ENCODE measurements at places on chromosomes 2 and 18.

DNA sequence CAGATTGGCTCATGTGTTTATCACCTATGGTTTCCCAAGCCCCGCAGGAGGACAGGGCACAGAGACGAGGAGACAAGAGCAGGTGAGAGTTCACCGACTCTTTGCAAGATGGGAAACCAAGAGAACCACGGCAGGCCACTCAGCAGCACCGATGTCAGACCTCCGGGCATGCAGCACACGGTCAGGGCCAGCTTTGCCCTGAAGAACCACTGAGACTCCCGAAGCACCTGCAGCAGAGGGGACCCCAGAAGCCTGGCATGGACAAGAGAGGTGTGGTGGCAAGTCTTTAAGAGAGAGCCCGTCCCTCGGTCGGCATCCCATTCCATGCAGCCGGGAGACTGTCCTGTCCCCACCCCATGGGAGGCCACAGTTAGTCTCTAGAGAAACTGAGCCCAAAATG lies 36.6 kb upstream of the TAF1B start:
- no peak for DNase-seq

GRCh38 chr2:108937367-108938017 lies 51.5 kb downstream of the EDAR start:
- no peak for DNase-seq

- DNase-seq: no peak
Observed at GRCh38 chr2:13662055-13662454, 945.3 kb downstream of the TRIB2 start.

- DNase-seq: no peak
Observed at GRCh38 chr2:232350804-232351685, 27.5 kb upstream of the ALPP start.

DNA sequence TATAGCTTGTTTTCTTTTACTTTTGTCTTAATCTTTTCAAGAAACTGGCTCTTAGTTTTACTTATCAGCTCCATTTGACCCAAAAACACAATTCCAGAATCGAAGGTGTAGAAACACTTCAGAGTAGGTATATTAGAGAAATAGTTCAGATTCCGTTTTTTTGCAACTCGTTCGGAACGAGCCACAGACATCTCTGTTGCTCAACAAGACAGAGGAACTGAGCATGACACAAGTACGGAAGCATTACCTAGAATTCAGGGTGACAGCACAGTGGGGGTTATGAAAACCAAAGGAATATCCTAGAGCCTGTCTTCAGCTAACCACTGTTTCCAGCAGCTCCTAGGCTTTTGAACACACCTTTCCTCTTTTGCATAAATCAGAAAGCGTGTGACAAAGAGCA lies 5.0 kb downstream of the HRH4 start:
- no peak for DNase-seq

GRCh38 chr2:232336981-232337720 lies 41.4 kb upstream of the ALPP start:
- DNase-seq: peak; percentile 18

- no peak for DNase-seq
Observed at GRCh38 chr18:68925268-68925667, 127.4 kb downstream of the CCDC102B start.

DNA sequence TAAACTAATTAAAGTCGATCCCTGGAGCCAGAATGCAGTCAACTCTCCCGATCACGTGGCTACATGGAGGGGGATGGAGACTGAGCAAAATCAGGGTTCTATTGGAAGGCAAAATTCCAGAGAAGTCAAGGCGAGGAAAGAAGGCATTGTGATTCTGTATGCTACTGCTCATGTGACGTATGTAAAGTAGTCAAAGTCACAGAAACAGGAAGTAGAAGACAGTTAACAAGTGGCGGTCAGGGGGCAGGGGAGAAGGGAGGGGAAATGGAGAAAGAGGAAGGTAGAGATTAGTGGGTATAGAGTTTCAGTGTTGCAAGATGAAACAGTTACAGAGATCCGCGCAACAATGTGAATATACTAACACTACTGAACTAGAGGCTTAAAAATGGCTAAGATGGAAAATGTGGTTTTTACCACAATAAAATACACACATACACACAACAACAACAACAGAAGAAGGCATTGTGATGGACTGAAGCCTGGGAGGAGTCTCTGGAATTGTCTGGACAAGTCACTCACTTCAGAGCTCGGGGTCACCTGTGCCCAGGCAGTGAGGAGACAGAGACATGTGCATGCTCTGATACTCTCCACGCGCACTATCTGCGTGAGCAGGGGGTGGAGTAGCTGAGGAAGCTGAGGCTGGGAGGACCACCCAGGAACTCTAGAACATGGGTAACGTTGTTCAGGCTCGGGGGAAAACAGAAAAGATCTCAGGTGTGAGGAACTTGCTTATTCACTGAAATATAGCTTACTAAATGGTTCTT lies 89.9 kb upstream of the CDCA7 start:
- DNase-seq: no peak

DNA sequence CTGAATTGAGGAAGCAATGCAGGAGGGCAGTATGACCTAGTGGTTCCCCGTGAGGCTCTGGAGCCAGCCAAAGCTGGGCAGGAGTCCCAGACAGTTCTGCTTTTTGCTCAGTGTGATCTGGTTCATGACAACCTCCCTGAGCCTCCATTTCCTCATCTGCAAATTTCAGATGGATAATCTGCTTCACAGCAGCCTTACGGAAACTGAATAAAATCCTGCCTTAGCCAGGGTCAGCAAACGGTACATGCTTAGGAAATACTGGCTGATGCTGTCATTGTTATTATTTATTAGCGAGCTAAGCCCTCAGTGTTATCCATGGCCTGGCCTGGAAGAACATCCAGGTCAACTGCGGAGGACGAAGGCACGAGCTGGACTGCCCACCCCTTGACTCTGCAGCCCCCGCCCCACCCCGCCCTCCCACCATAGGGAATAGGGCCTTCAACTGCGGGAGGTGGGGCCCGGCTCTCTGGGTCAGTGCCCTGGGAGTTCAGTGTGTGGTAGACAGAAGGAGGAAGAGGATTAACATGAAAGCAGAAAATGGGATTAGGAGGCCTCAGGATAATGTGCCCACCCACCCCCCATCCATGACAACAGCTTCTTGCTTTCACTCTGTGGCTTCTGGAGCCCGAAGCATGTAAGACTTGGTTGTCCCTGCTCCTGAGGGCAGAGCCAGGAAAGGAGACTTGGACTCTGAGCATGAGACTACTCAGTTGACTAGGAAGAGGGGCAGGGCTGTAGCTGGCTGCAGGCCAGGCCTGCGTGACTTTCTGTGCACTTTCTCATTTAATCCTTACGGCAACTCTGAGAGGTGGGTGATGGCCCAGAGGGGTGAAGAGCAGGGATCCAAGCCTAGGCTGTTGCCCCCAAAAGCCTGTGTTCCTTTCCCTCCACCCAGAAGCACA lies 13.1 kb downstream of the PKDCC start:
- peak; percentile 48 for DNase-seq

DNA sequence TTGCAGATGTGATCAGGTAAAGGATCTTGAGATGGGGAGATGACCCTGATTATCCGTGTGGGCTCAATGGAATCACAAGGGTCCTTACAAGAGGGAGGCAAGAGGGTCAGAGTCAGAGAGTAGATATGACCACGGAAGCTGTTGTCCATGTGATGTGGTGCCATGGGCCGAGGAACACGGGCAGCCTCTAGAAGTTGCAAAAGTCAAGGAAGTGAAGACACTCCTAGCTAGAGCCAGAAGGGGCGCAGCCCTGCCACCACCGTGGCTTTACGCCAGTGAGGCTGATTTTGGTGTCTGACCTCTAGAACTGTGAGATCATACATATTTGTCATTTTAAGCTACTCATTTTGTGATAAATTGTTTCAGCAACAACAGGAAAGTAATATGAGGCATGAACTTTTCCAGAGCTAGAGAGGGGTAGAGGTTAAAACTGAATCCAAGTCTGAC lies 114.4 kb downstream of the CAPN13 start:
- no peak for DNase-seq

DNA sequence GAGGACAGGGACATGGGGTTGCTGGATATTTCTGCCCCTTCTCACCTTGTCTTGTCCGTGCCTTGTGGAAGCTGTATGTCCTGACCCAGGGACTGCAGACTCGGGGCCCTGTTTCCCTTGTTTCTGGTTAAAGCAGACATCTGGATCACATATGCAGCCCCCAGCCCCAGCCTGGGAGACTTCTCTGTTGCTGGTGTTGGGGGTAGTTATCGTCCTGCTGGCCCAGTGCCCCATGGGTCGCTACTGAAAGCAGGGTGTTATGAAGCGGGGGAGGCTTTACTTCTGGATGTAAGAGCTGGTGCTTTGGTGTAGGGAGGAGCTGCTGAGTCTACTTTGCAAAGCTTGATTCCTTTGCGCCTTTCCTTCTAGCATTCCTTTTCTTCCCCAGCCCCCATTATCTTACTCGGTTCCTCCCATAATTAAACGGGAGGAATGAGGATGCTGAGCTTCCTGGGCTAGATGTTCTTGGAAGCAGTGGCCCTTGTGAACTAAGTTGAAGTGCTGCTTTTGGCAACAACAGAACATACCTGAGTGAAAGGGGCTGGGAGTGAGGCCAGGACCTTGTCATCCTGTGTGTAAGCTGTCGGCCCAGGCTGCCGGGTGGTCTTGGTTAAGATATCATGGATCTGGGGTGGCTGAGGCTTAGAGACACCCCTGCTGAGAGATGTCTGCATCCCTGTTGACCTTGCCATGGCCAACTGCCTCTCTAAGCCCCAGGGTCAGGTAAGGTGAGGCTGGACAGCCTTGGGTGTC lies 3.4 kb downstream of the TET3 start:
- DNase-seq: no peak

DNA sequence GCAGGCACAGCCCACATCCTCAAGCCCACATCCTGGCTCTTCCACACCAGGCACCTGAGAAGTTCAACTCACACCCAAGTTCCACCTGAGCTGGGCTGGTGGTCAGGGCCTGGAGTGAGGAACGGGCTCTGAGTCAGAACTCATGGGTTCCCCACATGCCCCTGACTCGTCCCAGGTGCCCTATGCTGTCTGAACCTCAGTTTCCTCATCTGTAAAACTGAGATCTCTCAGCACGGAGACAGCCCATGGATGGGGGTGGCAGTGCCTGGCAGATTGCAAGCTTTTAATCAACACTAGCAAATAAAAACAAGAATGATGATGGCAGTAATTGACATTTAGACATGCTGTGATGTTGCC lies 307.8 kb downstream of the NDUFA10 start:
- no peak for DNase-seq

GRCh38 chr2:17517481-17518211 lies 594 bp downstream of the RAD51AP2 start:
- no peak for DNase-seq

GRCh38 chr2:189880832-189881492 lies 96.7 kb downstream of the PMS1 start:
- DNase-seq: no peak
